ENCODE measurements at places on chromosomes 6 and 20.

DNA sequence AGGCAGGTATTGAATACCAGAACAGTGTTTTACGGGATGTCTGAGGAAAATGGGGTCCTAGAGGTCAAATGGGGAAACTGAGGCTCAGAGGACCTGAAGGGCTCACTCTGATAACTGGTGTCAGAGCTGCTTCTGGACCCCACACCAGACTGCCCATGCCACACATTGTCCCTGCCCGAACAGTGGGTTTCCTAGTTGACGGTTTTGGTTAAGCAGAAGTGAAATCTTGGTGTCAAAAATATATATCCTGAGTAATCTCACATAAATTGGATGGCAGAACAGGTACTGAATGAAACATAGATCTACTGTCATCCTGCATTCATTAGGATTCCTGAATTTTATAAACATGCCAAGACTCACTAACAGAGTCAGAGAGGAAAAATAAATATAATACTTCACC lies 16.3 kb downstream of the NOX3 start:
- no peaks in the 10 kb centered on the region for H3K36me3 ChIP-seq
- no peak for DNase-seq

DNA sequence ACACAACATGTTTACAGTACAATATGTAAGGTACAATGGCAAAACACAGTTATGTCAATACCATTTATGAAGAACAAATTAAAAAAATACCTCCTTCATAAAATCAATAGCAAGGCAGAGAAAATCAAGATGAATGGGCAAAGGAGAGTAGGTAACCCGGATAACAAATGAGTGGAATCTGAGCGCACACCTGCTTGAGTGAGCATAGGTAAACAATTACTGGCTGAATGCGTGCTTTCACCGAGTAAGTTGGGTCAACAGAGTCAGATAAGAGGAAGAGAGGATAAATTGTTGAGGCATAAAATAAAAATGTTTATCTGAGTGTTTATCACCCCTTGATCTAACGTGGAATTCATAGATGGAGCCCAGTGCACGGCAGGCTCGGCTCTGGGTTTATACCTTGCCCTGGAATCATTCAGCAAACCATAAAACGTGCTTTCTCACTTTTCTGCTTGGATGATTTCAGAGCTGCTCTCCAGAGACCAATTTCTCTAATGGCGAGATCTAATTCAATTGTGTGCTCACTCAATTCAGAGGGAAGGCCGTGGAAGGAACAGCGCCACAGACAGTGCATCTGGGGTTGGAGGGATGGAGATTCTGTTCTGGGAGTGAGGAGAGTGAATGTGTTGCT lies 224.8 kb upstream of the MAP3K7 start:
- no peaks in the 10 kb centered on the region for H3K36me3 ChIP-seq
- no peaks in the 10 kb centered on the region for H3K27me3 ChIP-seq
- H3K27ac ChIP-seq: no peak overlapping the region
- H3K4me3 ChIP-seq: no peak overlapping the region

GRCh38 chr20:18056174-18057100 lies 1.3 kb downstream of the OVOL2 start:
- H3K36me3 ChIP-seq: no peaks in the 10 kb centered on the region
- H3K27ac ChIP-seq: no peak overlapping the region
- DNase-seq: peak; percentile 70
- H3K4me1 ChIP-seq: peaks cover 6% of the 10 kb centered on the region
- H3K4me3 ChIP-seq: peak overlapping the region; percentile 62

DNA sequence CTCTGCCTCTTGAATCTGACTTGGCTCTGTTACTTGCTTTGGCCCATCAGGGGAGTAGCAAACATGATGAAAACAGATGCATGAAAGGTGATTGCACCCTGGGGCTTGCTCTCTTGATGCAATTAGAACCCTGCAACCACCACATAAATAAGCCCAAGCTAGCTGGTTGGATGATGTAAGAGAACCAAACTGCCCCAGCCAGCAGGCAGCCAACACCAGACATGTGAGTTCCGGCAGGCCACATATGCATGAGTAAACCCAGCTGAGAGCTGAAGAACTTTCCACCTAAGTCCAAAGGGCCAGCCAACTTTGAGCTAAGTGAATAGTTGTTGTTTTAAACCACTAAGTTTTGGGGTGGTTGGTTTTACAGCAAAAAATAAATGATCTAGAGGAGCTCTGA lies 268.4 kb downstream of the FARS2 start:
- no peaks in the 10 kb centered on the region for H3K36me3 ChIP-seq
- DNase-seq: no peak
- no peak overlapping the region for H3K27ac ChIP-seq
- no peaks in the 10 kb centered on the region for H3K4me1 ChIP-seq
- no peaks in the 10 kb centered on the region for H3K27me3 ChIP-seq

DNA sequence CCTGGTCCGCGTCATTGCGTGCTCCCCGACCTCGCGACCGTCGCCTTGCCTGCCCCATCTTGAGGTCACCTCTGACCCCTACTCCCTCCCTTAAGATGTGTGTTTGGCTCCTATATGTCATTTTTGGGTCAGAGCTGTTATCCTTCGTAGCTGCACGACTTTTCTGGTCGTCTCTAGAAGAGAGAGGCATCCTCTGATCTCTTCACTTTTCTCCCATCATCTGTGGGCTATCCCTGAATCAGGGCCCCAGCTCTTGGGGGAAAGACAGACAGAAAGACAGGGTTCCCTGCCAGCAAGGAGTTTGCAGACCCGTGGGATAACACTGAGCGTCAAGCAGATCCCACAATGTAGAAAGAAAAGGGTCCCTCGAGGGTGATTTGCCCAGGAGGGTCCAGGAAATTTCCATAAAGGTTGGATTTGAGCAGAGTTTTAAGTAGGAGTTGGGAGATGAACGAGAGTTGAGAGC lies 555 bp downstream of the FAM120B start:
- no peak for DNase-seq
- peaks cover 9% of the 10 kb centered on the region for H3K27me3 ChIP-seq
- H3K36me3 ChIP-seq: peaks cover 4% of the 10 kb centered on the region
- peaks cover 25% of the 10 kb centered on the region for H3K4me1 ChIP-seq

GRCh38 chr20:44370639-44371218 lies 15.2 kb downstream of the HNF4A start:
- no peaks in the 10 kb centered on the region for H3K36me3 ChIP-seq
- H3K27ac ChIP-seq: no peak overlapping the region
- H3K4me1 ChIP-seq: no peaks in the 10 kb centered on the region
- H3K27me3 ChIP-seq: no peaks in the 10 kb centered on the region

DNA sequence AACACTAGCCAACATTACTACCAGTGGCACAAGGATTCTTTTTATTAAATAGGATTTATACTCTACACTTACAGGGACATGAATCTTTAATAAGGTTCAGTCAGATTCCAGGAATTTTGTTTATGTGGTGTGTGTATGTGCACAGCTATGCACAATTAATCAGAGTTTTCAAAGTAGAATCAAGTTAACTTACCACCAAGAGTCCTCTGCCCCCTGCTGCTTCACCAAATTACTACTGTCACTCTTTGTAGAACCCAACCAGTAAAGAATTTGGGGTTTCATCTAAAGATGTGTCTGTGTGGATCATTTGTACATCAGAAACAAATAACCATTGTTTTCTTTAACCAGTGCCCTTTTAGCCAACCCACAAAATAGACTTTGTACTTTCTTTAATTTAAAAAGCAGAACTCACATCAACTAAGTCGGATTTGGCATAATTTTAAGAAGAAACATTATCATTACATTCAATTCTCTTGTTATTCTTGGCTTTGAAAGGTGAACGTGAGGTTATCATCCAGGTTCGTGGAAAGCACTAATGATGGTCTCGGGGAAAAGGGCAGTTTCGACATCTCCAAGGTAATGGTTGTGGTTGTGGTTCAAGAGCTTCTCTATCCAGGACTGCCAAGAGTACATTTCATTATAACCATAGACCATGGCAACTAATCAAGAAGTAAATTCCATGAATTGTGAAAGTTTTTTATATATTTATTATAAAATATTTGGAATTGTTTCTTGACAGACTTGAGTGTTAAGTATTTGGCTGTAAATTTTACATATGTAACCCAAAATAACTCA lies 514.3 kb upstream of the ID4 start:
- H3K4me3 ChIP-seq: no peak overlapping the region
- no peak for DNase-seq
- H3K27ac ChIP-seq: no peak overlapping the region

DNA sequence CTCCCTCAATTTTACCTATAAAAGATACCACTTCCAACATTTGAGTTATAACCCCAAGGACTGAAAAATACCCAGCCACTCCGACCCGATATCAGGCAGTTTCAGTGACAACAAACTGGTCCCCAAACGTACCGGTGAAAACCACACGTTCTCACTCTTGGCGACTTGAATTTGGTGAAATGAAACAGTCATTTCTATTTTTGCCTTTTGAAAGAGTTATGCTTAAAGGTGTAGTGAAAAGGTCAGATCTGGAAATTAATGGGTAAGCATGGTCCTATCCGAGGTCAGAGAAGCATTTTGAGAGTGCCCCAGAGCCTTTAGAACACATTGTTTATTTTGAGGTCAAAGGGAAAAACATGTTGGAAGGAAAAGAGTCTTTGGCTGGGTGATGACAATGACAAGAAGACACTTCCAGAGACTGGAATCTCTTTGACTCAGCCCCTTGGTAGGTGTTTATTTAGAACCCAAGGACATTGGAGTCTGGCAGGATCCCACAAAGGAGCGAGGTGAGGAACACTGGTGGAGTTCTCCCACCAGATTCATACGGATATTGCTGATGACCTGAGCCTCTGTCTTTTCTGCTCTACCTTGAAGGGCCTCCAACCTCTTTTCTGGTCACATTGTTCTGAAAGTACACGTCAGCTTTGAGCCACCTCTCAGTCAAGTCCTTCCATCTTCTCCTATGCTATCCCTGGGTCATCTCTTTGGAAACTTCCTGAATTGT lies 235.0 kb downstream of the GMPR start:
- no peak for DNase-seq
- H3K4me1 ChIP-seq: no peaks in the 10 kb centered on the region
- H3K27me3 ChIP-seq: no peaks in the 10 kb centered on the region
- H3K36me3 ChIP-seq: no peaks in the 10 kb centered on the region
- H3K4me3 ChIP-seq: no peak overlapping the region

DNA sequence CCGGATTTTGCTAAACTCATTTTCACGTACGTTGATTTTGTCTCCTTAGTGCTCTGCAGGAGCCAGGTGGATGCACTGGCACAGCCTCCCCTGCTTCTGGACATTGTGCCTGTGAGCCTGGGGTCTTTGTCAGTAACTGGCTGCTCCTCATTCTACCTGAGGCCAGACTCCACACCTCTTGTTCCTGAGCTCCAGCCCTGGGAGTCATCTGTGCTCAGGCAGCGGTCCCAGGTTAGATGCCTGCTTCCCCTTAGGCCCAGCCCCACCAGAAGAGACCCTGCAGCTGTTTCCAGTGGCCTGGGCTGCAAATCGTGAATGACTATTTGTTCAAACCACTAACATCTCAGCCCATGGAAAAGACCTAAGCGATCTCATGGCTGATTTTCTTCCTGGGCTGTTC lies 129.1 kb downstream of the ERMARD start:
- H3K27me3 ChIP-seq: no peaks in the 10 kb centered on the region
- H3K27ac ChIP-seq: no peak overlapping the region
- H3K36me3 ChIP-seq: no peaks in the 10 kb centered on the region
- H3K4me1 ChIP-seq: no peaks in the 10 kb centered on the region
- DNase-seq: no peak
- H3K4me3 ChIP-seq: no peak overlapping the region

GRCh38 chr6:16179970-16180431 lies 51.1 kb downstream of the MYLIP start:
- H3K36me3 ChIP-seq: no peaks in the 10 kb centered on the region
- DNase-seq: no peak
- no peak overlapping the region for H3K4me3 ChIP-seq
- H3K4me1 ChIP-seq: peaks cover 6% of the 10 kb centered on the region
- no peak overlapping the region for H3K27ac ChIP-seq
- no peaks in the 10 kb centered on the region for H3K27me3 ChIP-seq

- H3K27ac ChIP-seq: no peak overlapping the region
- peaks cover 29% of the 10 kb centered on the region for H3K4me1 ChIP-seq
- no peak overlapping the region for H3K4me3 ChIP-seq
- H3K27me3 ChIP-seq: no peaks in the 10 kb centered on the region
- no peak for DNase-seq
- H3K36me3 ChIP-seq: no peaks in the 10 kb centered on the region
Observed at GRCh38 chr20:17648315-17648646, 33.8 kb downstream of the RRBP1 start.

GRCh38 chr20:33386673-33387072 lies 14.6 kb downstream of the CDK5RAP1 start:
- H3K27me3 ChIP-seq: no peaks in the 10 kb centered on the region
- no peak for DNase-seq
- H3K36me3 ChIP-seq: peaks cover 13% of the 10 kb centered on the region
- H3K27ac ChIP-seq: no peak overlapping the region
- H3K4me1 ChIP-seq: no peaks in the 10 kb centered on the region

DNA sequence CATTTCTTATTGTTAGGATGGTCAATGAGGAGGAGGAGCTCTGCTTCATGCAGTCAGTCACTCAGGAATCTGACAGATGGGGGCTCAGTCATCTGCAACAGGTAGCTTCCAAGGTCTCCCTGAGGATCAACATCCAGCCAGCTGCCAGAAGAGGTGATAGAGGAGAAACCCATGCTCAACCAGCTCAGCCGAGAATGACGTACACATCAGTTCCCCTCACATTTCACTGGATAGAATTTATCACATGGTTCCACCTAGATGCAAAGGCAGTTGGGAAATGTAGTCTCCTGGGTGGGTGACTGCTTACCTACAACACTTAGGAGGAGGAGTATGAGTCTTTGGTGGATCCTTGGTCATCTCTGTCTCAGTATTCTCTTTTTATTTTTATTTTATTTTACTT lies 144.5 kb downstream of the CEBPB start:
- DNase-seq: peak; percentile 71
- H3K4me1 ChIP-seq: peaks cover 16% of the 10 kb centered on the region
- H3K36me3 ChIP-seq: no peaks in the 10 kb centered on the region
- H3K4me3 ChIP-seq: no peak overlapping the region
- no peaks in the 10 kb centered on the region for H3K27me3 ChIP-seq

DNA sequence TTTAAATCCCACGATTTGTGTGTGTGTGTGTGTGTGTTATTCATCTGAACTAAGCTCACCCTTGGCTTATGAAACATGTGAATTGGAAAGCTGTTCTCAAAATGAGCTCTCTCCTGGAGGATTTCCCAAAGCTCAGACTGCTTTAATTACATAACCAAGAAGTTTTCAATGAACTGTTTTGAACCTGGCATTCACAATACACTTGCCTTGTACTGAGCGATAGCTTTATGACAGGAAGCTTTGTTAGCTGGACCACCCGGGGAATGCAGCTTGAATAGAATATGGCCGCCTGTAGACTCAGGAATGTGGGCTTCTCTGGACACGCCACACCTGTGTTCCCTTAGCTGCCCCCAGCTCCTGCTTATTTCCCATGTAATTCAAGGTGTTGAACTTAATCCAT lies 71.4 kb upstream of the PREP start:
- peaks cover 7% of the 10 kb centered on the region for H3K4me1 ChIP-seq
- H3K27ac ChIP-seq: no peak overlapping the region
- no peaks in the 10 kb centered on the region for H3K36me3 ChIP-seq
- H3K4me3 ChIP-seq: no peak overlapping the region
- H3K27me3 ChIP-seq: no peaks in the 10 kb centered on the region

- peak; percentile 69 for DNase-seq
- H3K36me3 ChIP-seq: no peaks in the 10 kb centered on the region
- peak overlapping the region; percentile 89 for H3K27ac ChIP-seq
- H3K27me3 ChIP-seq: peaks cover 15% of the 10 kb centered on the region
Observed at GRCh38 chr6:118650582-118651281, 659 bp downstream of the CEP85L start.
